Stimulated activated CD8-positive, alpha-beta memory T cell treated with anti-CD3 and anti-CD28 coated beads, Interleukin-4, amount 100 ng/mL, for 4 hours (primary cell): ENCODE measurements at places on chromosomes 12 and 14.

- DNase-seq: no peak
These were observed 3.6 kb upstream of the TPI1 start for GRCh38 chr12:6863586-6864321.

DNA sequence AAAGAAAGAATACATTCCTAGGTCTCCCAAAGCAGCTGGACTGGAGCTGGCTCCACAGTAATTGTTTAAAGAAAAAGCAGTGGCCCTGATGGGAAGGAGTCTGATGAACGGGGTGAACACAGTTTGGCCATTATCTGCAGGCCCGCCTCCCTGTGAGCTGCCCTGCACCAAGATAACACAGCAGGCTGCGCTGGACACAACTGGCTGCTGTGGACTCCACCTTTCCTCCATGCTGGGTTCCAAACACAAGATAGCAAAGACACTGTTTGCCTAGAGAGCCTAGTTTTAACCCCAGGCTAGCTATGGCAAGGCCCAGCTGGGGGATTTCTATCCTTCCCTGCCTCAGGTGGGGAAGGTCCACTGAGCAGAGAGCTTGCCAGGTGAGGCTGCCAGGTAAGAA, 34.6 kb downstream of the ZFP36L1 start:
- no peak for DNase-seq

- DNase-seq: peak; percentile 12
These were observed 501 bp downstream of the RIMKLB start for GRCh38 chr12:8698132-8698851.

- no peak for DNase-seq
These were observed 197.0 kb upstream of the EEA1 start for GRCh38 chr12:93126069-93126474.

DNA sequence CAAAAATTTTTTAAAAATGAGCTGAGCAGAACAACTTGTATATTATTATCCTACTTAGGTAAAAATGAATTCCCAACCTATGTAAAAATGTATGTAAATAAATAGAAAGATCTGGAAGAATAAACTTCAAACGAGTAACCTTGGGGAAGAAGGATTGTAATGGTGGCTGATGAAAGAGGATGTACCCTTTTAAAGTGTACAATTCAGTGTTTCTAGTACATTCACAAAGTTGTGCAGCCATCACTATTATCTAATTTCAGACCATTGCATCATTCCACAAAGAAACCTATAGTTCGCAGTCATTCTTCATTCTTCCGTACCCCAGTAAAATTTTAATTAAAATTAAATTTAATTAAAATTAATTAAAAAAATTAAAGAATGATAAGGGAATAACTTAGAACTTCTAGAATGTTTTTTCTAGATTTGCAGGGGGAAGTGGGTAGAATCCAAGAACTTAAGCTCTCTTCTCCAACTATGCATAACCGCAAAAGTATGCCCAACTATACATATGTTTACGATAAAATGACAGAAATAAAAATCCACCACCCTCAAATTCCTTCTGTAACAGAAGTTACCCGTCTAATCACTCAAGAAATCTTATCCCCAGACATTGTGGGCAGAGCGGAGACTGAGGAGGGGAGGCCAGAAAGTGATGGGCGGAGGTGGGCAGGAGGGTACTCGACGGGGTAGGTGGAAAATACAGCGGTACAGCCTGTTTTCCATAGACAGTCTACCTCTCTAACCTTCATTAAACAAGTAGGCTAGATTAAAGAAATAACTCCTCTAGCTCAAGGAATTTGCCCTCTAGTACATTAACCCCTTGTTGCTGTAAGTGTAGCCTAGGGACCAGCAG, 921 bp downstream of the DEPDC4 start:
- no peak for DNase-seq

DNA sequence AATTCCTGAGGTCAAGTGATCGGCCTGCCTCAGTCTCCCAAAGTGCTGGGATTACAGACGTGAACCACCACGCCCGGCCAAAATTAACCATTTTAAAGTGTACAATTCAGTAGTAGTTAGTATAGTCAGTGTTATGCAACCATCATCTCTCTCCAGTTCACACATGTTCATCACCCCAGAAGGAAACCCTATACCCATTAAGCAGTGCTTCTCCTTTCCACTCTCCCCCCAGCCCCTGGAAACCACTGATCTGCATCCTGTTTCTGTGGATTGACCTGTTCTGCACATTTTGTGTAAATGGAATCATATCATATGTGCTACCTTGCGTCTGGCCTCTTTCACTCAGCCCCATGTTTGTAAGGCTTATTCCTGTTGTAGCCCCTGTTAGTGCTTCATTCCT, 52.2 kb downstream of the PHETA1 start:
- no peak for DNase-seq

GRCh38 chr12:109817627-109818231, 15.5 kb downstream of the TRPV4 start:
- DNase-seq: no peak
